ENCODE measurements at places on chromosomes 7 and 10.

DNA sequence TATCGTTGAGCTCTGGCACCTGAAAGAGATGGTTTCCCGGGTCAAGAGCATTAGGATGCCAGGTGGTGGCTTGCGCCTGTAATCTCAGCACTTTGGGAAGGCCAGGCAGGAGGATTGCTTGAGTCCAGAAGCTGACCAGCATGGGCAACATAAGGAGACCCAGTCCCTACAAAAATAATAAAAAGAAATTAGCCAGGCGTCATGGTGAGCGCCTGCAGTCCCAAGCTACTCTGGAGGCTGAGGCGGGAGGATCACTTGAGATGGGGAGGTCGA is 6.1 kb upstream of the KCP start:
- peak; percentile 34 for DNase-seq

DNA sequence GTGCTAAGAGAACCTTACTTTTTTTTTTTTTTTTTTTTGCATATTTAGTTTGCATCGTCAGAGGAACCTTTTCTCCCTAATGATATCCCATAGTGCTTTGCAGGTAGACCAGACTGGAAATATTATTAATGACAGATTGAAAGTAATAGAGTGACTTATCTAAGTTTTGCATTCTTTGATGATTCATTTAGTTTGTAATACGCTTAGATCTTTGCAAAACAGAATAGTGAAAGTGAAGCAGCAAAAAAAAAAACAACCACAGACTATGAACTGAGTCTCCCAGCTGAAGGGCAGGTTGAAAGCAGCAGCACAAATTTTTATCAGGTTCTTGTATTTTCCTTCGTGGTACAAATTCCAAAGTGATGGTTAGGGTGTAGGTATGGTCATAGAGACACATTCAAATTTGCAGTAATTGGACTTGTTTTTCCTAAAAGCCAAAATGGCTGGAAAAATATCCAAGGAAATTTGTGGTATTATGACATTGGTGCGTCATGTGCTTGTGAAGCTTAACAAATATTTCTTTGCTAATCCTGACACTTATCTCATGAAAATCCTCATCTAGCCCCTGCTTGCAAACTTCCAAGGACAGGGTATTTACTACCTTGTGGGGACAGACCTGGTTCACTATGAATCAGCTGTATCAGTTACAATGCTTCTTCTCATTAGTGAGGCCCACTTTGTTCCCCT is 81.8 kb upstream of the CREB5 start:
- DNase-seq: no peak

DNA sequence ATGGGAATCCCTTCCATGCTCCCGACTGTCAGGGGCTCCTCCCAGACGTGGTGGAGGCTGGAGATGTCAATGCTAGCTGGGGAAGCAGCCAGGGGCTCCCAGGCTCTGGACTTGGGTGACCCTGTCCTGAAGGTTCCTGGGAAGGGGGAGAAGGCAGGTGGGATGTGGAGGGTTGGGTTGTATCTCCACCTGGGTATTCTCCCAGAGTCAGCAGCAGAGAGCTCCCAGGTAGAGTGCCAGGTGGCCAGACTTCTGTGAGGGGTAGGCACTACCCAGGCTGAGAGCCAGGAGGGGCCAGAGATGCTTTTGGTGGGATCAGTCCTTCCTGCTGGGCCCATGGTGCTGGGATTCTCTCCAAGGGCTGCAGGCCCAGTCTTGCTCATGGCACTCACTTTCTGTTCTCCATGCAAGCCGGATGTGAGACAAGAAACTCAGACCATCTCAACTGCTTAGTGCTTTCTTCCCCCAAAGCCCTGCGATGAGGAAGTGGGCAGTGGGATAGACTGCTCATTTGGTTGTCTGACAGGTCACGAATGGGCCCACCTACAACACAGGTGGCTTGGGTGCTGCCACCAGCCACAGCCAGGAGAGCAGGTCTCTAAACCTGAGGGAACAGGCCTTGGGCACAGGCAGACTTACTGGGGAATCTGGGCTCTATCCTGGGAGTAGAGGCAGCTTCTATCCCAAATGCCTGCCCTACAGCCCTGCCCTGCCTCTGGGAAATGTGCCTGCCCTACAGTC is 52.5 kb upstream of the CAMK2B start:
- DNase-seq: no peak

GRCh38 chr10:129825826-129826225 is 138.2 kb downstream of the EBF3 start:
- no peak for DNase-seq

DNA sequence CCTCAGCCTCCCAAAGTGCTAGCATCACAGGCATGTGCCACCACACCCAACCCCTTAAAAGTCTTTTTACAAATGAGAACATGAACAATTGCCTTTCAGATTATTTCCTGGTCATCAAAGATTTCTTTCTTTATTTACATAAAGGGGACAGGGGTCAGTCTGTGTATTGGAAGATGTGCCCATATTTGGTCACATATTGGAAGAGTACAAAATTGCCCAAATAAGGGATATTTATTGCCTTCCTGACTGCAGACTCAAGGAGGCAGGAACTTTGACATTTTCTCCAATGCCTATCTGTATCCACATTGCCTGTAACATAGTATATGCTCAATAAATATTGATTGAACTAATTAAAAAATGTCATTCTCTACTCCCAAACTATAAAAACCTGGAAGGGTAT is 25.9 kb upstream of the HERPUD2 start:
- DNase-seq: no peak

GRCh38 chr7:99648843-99649242 is 31.0 kb downstream of the CYP3A5 start:
- no peak for DNase-seq

- DNase-seq: no peak
Observed at GRCh38 chr10:133225707-133226191, 4.3 kb upstream of the UTF1 start.

DNA sequence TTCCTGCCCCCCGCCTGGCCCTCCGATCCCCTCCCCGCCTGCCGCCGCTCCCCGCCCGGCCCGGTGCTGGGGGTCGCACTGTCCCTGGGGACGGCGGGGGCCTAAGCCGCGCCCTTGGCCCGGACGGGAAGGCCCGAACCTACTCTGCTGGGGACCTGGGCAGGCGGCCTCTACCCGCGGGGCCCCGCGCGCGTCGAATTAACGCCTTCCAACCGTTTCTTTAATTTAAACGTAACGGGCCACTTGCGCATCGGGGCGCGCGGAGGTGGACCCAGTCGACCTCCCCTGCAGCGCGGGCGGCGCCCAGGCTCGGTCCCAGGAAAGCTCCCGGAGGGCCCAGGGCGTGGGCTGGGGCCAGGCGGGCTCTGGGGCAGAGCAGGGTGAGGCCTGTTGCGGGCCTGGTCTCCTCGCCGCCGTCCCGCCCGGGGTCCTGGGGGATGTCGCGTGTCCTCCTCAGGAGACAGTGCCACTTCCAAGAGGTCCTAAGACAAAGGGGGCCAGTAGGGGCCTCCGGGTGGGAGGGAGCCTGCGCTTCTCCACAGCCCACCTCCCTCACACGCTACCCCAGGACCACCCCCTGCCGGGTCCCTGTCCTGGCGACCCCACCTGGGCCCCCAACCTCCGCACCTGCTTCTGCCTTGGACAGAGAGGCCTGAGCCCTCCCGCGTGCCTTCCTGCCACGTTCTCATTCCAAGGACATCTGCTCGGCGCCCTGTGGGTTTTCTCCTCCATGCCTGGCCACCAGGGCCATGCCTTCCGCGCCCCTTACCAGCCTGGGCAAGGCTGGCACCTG is 658 bp upstream of the PTPRN2 start:
- peak; percentile 69 for DNase-seq

DNA sequence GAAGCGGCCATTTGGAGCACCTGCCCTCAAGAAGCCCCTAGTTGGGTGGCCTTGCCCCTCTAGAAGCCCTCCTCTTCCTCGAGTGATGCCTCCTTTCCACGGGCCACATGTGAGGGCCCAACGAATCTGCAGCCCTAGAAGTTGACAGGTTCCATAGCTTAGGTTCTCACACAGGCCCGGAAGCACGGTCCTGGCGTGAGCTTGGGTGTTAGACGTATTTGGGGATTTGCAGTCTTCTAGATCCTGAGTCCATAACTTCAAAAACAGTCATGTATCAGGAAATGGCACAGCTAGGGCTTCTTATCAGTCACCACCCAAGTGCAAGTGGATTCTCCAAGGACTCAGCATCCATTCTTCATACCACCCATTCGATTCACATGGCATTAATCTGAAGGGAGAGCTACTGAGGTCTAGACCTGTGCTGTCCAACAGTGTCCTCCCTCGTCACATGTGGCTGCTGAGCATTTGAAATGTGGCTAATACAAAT is 477 bp upstream of the FBXW4 start:
- DNase-seq: no peak

DNA sequence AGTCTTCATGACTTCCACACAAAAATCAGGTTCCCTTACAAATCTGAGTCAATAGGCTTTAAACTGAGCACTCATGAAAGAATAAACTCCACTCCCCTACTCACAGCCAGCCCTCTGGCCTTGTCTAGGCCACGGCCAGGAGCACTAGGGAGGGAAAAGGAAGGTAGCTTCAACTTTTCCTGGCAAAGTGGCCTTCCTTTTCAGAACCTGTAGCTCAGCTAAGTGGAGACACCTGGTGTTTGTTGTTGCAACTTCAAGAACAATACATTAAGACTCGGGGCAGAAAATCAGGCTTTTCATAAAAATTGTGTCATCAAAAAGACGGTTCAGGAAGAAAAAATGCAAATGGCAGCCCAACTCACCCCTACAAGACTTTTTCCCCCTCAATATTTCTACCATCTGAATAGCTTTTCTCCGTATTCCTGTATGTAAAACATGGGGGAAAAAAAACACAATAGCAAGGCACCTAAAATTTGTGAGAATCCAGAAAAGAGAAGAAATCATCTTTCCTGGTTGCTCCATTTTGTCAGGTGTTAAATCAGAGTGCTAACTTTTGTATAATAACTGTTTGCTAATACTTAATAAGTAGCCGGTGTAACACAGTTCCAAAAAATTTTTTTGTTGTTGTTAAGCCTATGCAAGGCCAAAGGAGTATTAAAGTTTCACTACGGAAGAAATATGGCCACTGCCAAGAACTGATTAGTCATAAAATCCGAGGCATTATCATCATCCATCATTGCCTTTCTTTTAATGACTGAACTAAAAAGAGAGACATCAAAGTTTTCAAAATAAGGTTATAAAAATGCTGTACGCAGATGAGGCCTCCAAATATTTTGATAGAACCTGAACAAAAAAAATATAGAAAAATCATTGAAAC is 66.2 kb upstream of the ARID5B start:
- DNase-seq: no peak

DNA sequence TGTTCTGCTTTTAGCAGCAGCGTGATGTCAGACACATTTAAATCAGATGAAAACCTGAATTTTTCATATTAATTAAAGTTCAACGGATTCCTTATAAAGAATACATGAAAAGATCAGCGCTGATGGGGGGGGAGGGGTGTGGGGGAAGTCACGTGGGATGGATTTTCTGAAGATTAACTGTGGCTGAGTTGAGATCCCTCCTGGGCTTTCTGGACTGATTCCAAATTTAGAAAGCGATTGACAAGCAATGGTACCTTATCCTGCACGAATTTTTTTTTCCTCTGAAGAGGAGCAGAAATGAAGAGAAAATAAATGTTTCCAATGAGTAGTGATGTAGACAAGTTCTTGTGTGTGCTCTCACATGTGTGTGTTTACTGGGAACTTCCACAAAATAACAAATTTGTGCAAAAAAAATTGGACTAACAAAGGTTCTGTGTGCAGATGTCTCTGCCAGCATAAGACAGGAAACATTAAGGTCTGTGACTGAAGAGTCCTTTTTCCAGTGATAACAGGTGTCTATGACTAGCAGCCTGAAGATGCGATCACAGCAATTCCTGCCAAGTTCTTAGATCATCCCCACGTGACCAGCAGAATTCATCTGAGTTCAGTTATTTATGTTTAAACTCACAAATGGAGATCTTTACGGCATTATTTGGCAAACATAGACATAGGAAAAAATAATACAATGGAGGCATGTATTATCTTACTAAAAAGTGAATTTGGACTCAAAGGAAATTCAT is 585.2 kb upstream of the CELF2 start:
- DNase-seq: no peak

DNA sequence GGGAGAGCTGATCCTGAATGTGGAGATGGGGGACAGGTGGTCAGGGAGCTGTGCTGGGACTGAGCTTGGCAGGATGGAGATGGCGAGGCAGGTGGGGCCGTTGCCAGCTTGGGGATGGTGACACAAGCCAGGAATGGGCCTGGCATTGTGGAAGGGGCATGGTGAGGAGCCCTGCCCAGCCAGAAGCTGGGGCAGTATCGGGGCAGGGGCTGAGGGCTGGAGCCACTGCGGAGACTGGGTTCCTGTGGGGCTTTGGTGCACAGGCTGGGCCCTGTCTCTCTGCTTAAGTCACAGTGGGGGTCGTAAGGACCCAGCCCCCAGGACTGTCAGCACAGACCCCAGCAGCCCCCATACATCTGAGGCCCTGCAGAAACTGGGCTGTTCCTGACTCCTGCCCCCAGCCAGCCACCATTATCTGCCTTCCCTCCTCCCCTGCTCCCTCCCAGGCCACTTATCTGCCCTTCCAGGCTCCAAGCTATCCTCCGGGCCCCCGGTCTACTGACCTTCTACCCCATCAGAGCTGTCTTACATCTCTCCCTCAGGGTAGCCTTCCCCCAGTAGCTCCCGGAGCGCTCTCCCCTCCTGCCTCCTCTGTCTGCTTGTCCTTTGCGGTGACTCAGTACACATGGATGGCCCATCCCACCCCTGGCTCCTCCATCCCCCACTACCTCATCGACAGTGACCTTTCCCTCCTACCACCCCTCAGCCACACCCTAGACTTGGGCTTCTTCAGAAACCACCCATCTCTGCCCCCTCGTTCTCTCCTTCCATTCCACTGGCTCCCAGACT is 44.2 kb downstream of the PPIF start:
- DNase-seq: peak; percentile 8

DNA sequence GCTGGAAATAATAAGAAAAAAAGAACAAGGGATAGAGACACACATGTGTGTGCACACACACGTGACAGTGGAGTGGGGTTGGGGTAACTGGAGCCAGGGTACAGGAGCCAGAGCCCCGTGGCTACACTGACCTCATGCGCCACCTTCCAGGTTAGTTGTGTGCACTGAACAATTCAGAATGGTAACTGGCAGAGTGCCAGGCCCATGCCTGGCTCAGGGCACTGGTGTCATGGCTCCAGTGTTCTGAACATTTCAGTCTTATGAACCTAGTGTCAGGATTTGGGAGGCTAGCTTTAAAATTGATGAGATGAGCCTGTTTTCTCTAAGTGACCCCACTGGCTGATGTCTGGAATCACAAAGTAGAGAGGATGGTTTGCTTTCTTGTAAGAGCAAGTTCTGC is 269.6 kb downstream of the SORCS3 start:
- no peak for DNase-seq

- peak; percentile 92 for DNase-seq
Observed at GRCh38 chr7:154640266-154640865, 362.6 kb downstream of the PAXIP1 start.

- DNase-seq: no peak
Observed at GRCh38 chr10:33301097-33301789, 33.2 kb downstream of the NRP1 start.

GRCh38 chr7:23232966-23233365 is 13.6 kb upstream of the GPNMB start:
- no peak for DNase-seq

GRCh38 chr7:27224983-27225934 is 17.3 kb upstream of the EVX1 start:
- no peak for DNase-seq

All from posterior cingulate gyrus (tissue), 11 donors.